ENCODE measurements at places on chromosomes 16 and 17. TPM values are rescaled to one million over a fixed set of nuclear protein-coding genes. Genes with fewer than 3 reads are reported as not detected.

Gene EPX
- total RNA-seq: not detected

Gene LRRC37B
- total RNA-seq: 17.6 TPM

Gene G6PC1
- total RNA-seq: not detected

Gene ZNF423
- total RNA-seq: not detected

Gene RPTOR
- 63.9 TPM for total RNA-seq

Data from CD8-positive, alpha-beta memory T cell (primary cell).